Activated naive CD4-positive, alpha-beta T cell treated with anti-CD3 and anti-CD28 coated beads, Interleukin-2, amount 50 U/mL, for 72 hours (primary cell): ENCODE measurements at places on chromosomes 3 and 15.

DNA sequence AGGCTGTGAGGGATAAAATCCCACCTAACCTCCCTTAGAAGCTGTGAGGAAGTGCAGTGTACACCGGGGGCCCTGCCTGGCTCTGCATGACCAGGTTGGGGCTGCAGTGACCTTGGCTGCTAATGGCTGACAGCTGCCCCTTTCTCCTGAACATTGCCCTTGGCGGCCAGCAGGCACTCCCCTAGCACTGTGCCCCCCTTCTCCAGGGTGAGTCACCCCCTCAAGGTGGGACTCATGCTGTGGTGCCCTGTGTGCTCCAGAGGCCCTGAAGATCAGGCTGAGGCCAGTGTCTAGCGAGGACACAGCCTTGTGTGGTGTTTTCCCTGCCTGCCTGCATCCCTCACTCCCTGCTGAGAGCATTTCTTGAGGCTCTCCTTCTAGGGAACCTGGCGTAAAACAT lies 21.0 kb upstream of the FGD5 start:
- no peak for DNase-seq

- no peak for DNase-seq
Observed at GRCh38 chr3:197961582-197961945, 1.5 kb downstream of the LMLN start.

DNA sequence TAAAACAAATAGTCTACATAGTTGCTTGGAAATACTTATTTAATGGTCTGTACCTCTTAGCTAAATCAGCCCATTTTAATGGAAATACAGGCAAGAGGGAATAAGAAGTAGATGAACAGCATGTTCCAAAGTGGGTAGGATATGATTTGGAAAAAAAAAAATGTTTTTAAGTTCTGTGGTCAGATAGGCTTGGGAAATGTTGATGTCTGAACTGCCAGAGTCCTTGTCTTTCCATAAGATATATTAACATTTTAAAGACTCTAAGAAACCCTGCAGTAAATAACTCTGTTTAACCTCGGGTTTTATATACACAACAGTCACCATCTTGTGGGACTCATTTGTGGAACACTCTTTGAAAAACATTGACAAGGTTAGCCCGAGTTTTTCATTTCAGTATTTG lies 40.0 kb upstream of the PTPN23 start:
- DNase-seq, result no peak

- DNase-seq, result no peak
Observed at GRCh38 chr3:20230954-20231353, 44.9 kb upstream of the SGO1 start.

DNA sequence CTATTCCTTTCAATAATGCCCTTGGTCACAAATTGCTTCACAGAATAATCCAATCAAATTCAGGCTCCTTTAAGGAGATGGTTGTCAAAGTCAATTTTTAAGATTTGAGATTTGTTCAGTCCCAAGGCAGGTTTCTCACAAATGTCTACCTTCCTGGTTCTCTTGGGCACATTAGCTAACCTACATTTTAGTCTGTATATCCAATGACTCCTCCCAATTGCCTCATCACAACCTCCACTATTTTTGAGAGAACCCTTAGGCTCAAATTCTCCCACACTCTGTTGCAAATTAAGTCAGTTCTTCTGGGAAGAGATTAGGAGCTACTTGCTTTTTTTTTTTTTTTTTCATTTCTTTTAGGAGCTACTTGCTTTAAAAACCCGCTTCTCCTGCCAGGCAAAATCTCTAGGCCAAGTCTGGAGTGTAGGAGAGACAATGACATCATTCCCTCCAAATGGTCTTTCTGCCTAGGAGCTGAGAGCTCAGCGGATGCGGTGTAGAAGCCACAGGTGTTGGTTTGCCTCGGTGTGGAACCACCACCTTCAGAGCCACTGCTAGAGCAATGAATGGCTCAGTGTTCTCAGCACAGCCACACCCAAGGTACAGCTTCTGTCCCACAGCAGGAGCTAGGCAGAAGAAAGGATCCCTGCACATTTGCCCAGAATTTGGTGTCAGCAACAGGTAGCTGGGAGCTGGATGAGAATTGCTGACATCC lies 10.0 kb upstream of the INO80 start:
- no peak for DNase-seq

GRCh38 chr15:70086636-70087035 lies 11.1 kb downstream of the TLE3 start:
- no peak for DNase-seq

GRCh38 chr3:11950576-11950975 lies 53.6 kb upstream of the SYN2 start:
- no peak for DNase-seq

DNA sequence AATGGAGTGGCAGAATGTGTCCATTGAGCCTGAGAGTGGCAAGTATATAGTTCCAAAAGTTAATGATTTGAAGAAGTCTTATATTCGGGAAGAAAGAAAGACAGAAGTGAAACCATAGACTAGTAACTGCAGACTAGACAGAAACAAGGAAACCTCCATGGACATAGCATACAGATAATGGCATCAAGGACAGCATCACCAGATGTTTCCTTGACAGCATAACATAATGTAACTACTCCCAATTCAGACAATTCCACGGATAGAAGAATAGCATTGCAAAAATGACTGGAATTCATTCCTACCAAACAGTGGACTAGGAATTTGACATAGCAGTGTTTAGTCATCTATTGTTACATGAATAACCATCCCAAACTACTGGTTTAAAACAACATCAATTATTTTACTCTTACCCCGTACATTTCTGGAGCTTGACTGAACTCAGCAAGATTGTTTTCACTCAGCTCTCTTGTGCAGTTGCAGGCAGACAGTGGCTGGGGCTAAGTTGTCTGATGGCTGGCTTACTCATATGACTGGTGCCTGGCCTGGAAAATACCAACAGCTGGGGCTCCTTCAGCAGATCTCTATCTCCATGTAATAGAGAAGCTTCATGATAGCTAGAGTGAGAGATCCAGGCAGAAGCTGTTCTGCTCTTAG lies 109.7 kb upstream of the GADL1 start:
- DNase-seq, result no peak

DNA sequence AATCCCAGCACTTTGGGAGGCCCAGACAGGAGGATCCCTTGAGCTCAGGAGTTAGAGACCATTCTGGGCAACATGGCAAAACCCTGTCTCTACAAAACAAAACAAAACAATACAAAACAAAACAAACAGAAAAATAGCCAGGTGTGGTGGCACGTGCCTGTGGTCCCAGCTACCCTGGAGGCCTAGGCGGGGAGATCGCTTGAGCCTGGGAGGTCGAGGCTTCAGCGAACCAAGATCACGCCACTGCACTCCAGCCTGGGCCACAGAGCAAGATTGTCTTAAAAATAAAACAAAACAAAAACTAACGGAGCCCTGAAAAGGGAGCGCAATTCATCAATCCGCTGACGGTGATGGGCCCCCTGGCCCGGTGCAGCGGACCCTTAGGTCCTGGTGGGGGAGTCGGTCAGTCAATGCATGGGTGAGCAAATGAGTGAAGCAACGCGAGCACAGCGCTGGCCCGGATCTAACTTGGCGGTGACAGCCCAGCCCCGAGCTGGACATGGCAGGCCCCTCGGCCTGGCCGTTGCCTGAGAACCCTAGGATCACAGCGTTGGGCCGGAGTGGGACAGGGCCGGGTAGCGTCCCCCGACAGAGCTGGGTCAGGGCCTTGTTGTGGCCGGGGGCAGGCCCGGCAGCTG lies 52.4 kb upstream of the BLM start:
- DNase-seq, result no peak

GRCh38 chr3:51681453-51681852 lies 10.4 kb downstream of the TEX264 start:
- DNase-seq, result no peak

GRCh38 chr15:59376733-59377132 lies 4.1 kb upstream of the MYO1E start:
- DNase-seq, result no peak
